ENCODE measurements at places on chromosomes 7 and 10.
A peak's percentile ranks its signal among the peaks of the same experiment; 100 is the strongest.

- no peak for DNase-seq
Measured at GRCh38 chr7:34044734-34045353, 139.5 kb downstream of the BMPER start.

DNA sequence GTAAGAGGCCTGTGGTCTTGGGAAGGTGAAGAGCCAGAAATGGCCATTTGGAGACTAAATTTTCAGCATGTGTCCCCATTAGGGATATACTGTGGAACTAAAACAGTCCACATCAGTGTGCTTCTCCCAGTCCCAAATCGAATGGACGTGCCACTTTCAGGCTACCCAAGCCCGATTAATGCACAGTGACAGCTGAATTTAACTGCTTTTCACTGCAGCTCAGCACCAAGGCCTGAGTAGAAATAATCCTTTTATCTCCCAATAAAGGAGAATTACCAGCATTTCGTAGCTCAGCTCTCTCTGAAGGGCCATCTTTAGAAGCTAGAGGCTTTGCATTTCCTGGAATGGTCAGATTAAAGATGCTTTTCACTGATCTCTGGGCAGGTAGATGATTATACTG is 183.3 kb downstream of the NPSR1 start:
- DNase-seq: no peak

- DNase-seq: no peak
Measured at GRCh38 chr10:113267619-113268562, 285.0 kb upstream of the HABP2 start.

DNA sequence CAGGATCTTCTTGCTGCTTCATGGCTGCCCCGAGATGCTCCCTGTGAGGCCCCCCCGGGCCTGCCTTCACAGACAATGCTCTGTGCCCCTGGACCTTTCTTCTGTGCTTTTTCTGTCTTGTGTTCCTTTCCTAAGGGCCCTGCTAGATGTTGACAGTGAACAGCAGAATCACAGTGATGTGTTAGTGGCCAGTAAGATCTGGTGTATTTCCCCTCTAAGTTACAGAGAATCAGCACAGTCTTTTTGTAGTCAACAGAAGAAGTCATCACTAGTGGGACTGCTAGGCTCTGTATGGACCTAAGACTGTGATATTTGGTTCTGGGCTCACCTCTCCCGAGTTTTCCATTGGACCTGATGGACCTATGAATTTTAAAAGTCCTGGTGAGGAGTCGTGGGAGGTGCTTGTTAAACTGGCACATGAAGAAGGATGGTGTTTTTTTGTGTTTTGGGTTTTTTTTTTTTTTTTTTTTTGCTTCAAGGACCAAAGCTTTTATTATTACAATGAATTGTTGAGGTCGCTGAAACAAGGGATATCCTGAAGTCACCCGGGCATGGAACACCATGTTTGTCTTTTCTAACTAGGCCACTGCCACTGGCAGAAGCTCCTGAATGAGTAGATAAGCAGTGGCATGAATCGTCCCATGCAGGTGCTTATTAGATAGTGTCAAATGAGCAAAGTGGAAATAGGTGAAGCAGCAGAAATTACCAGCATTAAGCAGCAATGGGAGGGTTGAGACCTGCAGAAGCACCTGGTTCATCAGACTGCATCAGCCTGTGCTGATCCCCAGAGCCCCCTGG is 194.8 kb downstream of the CELF2 start:
- no peak for DNase-seq

DNA sequence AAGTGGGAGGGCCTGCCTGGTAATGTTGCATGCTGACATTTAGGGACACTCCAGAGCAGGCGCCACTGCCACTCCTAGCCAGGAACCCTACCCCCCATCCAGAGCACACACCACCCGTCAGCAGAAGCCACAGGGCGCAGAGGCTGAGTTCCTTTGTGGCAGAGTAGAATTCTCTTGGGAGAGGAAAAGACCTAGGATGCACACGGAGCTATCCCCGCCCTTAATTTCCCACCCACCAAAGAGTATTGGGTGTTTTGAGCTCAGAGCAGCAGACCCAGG is 702 bp upstream of the INSYN2A start:
- no peak for DNase-seq

DNA sequence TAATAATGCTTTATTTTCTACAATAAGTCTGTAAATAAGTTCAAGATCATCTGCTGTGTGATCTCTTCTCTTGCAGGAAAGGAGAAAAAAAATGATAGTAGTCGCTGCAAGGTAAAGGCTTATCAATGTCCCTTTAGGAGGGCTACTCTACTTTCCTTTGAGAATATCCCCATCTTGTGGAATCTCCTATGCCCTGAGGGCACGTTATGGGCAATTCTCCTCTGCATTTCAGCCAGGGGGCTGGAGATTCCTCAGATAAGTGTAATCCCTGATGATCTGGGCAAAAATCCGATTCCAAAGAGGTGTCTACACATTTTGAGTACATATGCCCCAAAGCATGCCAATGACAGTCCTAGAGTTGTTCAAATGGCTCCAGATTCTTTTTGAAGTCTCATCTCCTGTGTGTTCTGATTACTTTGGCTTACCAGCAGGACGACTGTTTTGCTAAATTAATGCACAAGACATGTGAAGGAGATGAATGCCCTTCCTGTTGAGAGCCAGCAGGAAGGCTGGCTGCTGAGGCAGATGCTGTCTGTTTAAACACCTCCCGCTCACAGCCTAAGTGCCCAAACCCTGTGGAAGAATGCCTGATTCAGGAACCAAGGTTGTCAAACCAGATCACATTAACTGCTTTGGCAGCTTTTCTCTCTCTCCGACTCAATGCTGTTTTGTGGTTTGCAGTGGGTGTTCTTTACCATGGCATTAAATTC is 171.2 kb upstream of the COL1A2 start:
- no peak for DNase-seq

DNA sequence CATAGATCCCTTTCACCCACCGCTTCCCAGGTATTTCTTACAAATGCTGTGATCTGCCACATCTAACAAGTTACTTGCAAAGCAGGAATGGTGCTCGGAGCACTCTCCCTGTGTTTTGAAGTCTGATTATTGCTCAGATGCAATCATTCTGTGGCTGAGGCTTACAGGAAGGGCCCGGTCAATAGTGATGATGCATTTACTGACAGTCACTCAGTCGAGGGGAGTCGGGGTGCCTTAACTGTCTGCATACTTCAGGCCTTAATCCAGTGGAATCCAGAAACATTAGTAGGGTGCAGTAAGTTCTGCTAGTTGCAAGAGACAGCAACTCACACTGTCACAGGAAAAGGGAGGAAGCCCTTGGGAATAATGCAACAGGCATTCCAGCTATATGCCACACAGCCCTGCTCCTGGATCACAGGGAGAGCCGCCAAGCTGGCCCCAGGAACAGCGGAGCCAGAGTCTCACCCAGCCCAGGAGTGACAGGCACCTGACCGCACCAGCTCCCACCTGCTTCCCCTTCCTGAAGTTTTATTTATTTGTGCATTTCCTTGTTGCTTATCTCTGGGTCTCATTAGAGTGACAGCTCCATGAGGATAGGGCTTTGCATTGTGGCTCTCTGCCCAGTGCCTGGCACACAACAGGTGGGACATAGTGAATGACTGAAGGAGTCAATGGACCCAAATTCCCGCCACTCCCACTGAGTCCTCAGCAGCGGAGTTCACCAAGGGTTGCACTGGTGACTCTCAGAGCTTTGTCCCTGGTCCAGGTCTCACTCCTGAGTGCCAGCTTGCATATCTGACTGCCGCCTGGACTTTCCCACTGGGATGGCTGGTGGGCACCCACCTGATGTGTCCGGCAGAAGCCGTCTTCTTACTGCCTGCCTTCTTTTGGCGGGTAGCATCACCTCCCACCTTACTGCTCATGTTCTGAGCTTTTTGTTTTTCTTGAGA is 212.5 kb upstream of the SH2B2 start:
- DNase-seq: no peak

DNA sequence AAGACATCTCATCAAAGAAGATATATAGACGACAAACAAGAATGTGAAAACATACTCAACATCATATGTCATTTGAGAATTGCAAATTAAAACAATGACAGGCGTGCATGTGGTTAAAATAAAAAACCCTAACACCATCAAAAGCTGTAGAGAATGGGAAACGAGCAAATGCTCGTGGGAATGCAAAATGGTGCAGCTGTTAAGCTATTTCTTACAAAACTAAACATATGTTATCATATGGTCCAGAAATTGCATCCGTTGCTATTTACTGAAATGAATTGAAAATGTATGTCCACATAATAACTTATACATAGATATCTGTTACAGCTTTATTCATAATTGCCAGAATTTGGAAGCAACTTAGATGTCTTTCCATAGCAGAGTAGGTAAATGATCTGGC is 574.4 kb downstream of the TNS3 start:
- DNase-seq: no peak

DNA sequence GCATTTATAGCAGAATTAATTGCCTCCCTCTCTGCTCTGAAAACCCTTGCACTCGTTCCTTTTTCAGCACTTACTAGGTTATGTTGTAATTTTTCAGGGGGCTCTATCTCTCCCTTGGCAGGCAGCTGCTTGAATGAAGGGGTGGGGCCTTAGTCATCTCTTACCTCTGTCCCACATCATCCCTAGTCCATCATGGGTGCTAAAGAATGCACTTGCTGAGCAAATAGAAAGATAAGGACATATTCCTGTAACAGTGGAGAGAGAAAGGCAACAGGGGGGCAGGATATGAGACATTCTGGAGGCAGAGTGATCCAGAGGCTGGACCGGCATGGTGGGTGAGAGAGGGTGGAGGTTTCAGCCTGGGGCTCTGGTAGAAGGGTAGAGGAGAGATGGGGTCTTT is 60.0 kb downstream of the MINDY4 start:
- DNase-seq: no peak

- DNase-seq: no peak
Measured at GRCh38 chr10:71623098-71623985, 96.2 kb downstream of the C10orf105 start.

GRCh38 chr10:80459047-80459865 is 5.1 kb downstream of the TSPAN14 start:
- peak; percentile 76 for DNase-seq

GRCh38 chr7:26627891-26628341 is 236.5 kb downstream of the SKAP2 start:
- DNase-seq: no peak

- peak; percentile 26 for DNase-seq
Measured at GRCh38 chr10:5546891-5547680, 22.3 kb downstream of the CALML3 start.

DNA sequence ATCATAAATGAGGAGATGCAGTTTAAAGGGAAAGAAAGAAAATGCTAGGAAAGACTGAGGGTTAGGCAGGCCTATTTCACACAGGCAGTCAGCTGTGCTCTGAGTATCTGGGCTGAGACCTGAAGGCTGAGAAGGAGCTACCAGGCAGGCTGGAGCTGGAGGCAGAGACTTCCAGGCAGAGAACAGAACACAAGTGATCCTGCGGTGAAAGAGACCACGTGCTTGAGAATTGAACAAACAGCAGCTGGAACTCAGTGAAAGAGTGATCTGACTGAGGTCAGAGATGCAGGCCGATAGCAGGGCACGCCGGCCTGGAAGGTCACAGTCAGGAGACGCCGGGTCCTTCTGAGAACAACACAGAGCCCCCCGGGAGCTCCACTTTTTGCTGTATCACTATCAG is 147.8 kb downstream of the ADAM12 start:
- DNase-seq: no peak

- DNase-seq: no peak
Measured at GRCh38 chr10:102040305-102041050, 15.5 kb downstream of the ARMH3 start.

DNA sequence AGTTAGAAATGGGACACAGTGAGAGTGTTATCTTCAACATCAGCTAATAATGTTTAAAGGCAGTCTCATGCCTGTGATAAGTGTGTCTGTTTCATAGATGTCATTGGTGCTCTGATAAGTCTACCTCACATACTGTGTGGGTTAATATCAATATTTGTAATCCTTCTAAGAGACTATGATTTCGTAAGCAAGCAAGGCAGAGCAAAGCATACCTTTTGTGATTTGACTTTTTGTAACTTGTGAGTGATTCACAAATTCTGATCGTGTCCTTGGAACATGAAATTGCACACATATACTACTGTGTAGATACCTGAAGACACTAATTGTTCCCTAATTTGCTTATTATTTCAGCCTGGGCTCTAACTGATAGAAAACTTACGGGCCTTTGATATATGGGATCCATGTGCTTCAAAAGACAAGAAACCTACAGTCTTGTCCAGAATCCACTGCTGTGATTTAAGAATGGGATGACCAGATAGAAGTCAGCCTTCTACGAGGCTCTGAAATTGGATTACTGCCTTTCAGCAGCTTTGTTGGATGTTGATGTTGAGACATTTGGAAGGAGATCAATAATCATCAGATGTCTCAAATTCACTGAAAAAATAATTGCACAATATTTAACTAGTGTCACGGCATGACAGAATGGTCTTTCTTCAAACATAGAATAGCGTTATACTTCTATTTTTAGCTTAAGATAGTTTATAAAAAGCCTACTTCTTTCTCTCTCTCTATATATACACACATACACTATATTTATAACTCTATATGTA is 63.2 kb upstream of the KLF6 start:
- no peak for DNase-seq

DNA sequence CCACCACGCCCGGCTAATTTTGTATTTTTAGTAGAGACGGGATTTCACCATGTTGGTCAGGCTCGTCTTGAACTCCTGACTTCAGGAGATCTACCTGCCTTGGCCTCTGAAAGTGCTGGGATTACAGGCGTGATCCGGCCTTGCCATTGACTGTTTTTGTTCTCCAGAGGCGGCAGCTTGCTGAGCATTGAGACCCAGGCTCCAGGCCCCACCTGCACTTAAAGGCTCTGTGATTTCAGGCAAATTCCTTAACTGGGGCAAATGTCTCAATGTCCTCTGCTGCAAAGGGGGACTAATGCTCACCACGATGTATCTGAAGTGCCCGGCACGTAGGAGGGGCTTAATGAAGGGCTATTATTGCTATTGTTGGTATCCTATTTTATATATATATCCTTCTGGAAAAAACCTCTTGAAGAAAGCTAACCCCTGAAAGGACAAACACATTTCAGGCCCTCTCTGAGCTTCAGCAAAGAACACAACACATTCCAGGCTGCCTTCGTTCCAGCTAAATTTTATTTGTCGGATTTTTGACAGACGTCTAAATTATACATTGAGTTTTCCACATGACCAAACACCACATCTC is 29.0 kb downstream of the TRIM8 start:
- no peak for DNase-seq

- no peak for DNase-seq
Measured at GRCh38 chr10:111127081-111127848, 50.4 kb downstream of the ADRA2A start.

- no peak for DNase-seq
Measured at GRCh38 chr10:60170250-60170649, 219.4 kb downstream of the ANK3 start.

Measured in activated naive CD4-positive, alpha-beta T cell treated with anti-CD3 and anti-CD28 coated beads, Interleukin-2, amount 50 U/mL, for 72 hours (primary cell).